Small intestine (tissue), 16 donors: ENCODE measurements at places on chromosomes 3 and 15. TPM values are rescaled to one million over a fixed set of nuclear protein-coding genes. Genes with fewer than 3 reads are reported as not detected.

Gene OIP5
- polyA plus RNA-seq, result 6.7 TPM

Gene SCG3
- polyA plus RNA-seq, result 4.2 TPM

Gene DNAH12
- polyA plus RNA-seq, result not detected

Gene FMN1
- 2.1 TPM for polyA plus RNA-seq

Gene DLL4
- 0.81 TPM for polyA plus RNA-seq

Gene IGDCC3
- 1.0 TPM for polyA plus RNA-seq

DNA sequence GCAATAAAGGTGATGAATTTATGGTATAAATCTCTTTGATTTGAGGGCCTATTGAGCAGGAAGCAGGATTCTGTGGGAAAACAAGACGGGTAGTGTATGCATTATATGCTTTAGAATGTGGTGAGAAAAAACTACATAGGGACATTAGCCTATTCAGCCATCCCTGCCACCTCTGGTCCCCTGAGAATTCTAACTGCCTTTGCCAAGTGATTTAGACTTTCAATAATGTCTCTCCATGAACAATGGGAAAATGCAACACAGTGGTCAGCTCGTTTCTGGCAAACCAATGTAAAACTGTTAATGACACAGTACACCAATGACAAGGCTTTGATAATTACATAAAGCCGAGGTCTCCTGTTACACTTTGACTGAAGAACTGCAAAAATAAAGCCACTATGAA lies 314.7 kb upstream of the CNTN4 start:
- DNase-seq, result no peak

- peak; percentile 75 for DNase-seq
Observed at GRCh38 chr3:54188176-54188791, 65.9 kb downstream of the CACNA2D3 start.

- no peak for DNase-seq
Observed at GRCh38 chr3:121064121-121064520, 156.1 kb downstream of the STXBP5L start.

DNA sequence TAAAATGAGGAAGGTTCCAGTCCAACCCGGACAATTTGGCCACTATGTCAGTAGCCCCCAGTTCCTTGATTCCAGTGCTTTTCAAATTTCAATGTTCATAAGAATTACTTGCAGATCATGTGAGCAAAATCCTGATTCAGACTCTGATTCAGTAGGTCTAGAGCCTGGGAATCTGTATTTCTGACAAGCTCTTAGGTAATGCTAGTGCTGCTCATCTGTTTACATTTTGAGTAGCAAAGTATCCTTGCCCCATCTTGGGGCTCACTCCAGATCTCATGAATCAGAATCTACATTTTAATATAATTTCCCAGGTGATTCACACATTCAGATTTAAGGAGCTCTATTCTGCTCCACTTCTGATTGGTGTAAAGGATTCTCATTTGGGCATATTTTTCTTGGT lies 142.0 kb downstream of the NAALADL2 start:
- no peak for DNase-seq

DNA sequence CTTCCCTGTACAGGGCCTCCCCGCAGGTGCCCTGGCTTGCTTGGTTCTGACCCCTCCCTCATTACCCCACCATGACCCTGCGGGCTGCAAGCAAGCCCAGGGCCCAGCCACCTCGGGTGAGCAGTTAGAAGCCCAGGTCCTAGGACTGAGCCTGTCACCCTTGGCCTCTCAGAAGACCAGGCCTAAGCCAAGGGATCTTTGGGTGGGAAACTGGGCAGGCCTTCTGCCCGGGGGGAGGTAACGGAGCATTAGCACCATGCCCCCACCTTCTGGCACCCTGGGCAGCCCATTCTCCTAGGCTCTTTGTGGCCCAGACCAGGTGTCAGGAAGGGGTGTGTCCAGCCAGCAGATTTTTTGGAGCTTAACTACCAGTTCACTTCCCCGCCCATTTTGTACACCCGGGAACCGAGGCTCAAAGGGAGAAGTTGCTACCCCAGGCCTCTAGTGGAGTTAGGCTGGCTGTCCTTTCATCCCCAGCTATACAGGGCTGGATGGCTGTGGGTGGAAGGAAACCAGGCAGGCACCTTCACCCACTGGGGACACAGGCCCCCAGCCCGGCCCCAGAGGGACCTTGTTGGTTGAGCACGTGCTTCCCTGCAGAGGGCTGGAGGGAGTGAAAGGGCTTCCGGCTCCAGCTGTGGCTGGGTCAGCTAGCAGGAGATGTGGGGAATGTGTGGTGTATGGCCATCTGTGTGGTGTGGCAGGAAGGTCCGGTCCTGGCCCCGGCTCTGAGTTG lies 1.4 kb downstream of the CSK start:
- peak; percentile 61 for DNase-seq

DNA sequence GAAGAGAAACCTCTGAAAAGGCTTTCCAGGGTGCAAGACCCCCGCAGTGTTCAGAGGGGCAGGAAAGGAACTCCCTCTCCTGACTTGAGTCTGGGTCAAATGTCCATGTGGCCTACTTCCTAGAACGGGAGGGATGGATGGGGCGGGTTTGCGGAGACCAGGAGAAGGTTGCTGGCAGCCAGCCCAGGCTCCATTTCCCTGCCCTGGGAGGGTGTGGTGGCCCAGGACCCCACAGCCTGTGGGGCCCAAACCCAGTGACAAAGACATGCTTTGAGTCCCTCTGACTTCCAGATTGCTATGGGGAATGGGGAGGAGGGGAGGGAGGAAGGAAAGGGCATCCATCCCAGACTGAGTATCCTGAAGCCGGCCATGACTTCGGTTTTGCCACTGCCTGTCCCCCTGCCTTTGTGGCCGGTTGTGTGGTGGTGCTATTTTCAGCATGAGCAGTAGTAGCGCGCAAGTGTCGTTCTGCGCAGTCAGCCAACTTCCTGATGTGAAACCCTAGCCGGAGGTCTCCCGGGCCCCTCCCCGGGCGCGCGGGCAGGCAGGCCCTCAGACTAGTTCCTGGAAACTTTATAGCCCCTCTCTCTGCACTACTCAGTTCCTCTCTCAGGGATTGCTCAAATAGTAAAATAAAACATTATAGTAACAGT lies 24.4 kb downstream of the MAGEF1 start:
- DNase-seq, result peak; percentile 51

DNA sequence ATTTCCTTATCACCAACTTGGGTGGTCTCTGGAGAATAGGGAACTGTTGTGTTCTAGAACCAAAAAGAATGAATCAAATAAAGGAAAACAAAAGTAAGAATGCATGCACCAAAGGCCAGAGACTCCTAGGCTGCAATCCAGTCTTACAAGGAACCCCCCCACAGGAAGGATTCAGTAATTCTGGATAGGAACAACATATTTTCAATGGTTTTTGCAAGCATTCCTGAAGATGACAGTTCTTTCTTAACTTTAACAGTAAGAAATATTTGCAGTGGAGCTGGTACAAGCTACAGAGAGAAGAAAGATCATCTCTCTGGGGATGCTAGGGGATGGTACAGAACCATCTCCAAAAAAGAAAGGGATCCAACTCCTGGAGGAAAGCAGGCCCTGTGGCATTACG lies 116.2 kb upstream of the CHRM5 start:
- no peak for DNase-seq

- peak; percentile 72 for DNase-seq
Observed at GRCh38 chr15:66948294-66948693, 117.1 kb upstream of the SMAD3 start.

DNA sequence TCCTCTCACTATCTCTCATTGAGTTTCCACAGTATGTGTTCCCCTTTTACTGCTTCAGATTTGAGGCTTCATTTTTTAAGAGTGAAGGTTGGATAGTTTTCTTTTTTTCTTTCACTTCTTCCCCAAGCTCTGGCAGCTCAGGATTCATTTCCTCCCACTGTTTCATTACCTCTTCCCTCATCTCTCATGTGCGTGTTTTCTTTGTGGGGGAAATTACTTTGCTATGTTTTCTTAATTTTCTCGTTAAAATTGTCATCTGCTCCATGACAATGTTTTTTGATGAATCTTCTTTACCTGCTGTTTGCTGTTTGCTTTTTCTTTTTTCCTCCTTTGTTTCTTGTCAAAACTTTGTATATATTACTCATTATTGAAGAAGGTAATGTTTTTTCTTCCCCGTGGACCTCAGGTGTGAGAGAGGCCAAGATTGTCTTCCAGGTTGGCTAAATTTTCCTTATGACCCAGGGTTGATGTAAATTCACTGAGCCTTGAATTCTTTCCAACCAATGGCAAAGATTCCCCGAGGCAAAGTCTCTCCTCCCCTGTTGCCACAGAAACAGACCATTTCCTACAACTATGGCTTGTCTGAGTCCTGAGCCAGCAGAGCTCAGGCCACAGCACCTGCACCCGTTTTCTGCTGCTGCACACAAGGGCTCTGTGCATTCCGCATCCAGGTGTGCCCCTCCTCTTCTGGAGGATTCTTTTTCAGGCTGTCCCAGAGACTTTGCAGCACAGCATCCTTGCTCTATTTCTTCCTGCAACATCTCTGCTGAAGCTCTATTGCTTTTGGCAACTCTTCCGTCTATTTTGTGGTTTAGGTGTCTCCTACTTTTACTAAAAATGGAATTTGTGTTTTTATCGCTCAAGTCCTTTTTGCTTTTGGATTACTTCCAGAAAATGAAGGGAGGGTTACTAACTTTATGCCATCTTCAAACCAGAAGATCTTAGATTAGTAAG lies 66.1 kb downstream of the NOX5 start:
- DNase-seq, result no peak

GRCh38 chr3:150302246-150302645 lies 105.9 kb upstream of the TSC22D2 start:
- no peak for DNase-seq

GRCh38 chr3:75035146-75035545 lies 420.7 kb upstream of the CNTN3 start:
- DNase-seq, result no peak

- peak; percentile 94 for DNase-seq
Observed at GRCh38 chr3:44198284-44199269, 43.1 kb upstream of the TOPAZ1 start.

- DNase-seq, result no peak
Observed at GRCh38 chr3:100113723-100114412, 433 bp downstream of the FILIP1L start.

- peak; percentile 46 for DNase-seq
Observed at GRCh38 chr3:185900228-185900627, 37.6 kb downstream of the TRA2B start.

GRCh38 chr3:53885239-53885638 lies 3.3 kb upstream of the ACTR8 start:
- no peak for DNase-seq
